ENCODE measurements at places on chromosomes 12 and 14.

- no peak for DNase-seq
Measured at GRCh38 chr12:12020762-12021161, 50.0 kb upstream of the BCL2L14 start.

- DNase-seq: no peak
Measured at GRCh38 chr12:28795311-28795710, 353.8 kb upstream of the FAR2 start.

DNA sequence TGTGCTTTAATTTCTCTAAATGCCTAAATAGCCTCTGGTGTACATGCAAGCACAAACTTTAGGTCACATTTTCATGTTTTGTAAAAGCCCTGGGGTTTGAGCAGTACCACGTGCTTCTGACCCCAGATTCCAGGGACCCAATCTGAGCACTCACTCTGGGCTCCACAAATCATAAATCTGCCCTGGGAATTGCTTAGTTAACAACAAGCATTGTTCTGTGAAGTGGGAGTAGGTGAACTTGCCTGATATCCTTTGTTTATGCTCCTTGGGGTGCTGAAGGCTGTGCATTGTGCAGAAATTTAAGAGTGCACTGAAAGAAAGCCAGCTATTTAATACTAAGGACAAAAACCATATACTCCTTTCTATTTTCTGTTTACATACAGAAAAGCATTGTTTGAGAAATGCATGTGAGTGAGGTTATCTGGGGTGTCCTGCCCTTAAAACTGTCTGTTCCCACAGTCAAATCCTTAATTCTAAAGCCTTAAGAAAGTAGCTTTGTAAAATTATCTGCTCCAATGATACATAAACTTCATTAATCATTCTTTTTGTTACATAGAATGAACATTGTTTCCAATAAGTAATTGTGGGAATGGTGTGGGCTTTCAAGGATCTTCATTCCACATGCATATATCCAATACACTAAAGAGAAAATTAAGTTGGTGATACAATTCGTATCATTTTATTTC, 258.6 kb upstream of the NPAS3 start:
- DNase-seq: no peak

DNA sequence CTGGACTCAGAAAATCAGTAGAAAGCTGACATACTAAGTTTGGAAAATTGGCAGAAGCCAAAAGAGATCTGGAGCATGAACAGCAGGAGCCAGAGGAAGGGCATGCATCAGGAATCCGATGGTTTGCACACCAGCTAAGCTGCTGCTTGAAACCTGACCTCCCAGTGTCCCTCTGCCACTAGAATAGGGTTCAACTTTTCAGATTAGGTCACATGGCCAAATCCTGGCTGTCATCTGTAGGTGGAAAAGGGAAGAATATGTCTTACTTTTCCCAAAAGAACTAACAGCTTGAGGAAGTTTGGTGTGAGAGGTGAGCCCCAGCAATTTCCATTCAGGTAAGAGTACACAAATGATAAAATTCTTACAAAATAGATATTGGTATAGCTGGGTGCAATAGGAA, 732.6 kb downstream of the RERGL start:
- DNase-seq: no peak

DNA sequence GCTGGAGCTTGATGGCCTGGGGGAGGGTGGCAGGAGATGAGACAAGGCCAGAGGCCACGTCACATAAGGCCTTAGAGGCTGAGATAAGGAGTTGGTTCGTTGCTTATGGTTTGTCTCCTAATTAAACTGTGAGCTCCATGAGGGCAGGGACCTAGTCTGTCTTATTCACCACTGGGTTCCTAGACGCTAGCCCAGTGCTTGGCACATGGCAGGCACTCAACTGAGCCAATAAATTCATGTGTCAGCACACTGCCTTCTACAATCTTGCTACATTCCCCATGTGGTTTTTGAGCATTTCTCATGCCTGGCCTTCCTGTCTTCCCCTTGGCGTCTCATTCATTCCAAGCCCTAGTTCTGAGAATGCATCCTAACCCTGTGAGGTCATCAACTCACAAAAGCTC, 92.5 kb upstream of the MED13L start:
- no peak for DNase-seq

DNA sequence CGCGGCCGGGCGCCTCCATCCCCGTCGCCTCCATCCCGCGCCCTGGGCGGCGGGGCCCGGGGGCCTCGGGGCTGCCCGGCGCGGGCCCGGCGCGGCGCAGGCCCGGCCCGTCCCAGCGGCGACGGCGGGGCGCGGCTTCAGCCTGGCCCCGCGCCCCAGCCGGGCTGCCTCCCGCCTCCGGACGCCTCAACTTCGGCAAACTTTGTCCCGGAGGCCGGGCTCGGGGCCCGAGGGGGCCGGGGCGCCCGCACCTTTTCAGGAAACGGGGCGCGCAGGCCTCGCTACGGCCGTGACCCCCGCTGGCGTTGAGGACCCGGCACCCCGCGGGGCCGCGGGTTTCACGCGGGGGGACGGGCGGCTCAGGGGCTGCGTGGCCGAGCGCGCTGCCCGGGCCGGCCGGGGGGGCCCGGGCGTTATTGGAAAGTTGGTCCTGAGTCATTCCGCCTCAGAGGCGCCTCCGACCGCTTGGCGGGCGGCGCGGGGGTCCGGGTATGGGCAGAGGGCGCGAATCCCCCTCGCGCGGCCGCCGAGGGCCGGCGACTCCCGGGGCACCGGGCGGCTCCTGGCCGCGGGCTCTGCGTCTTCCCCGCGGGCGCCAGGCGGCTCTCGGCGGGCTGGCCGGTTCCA, 575 bp downstream of the TRAF3 start:
- DNase-seq: no peak

DNA sequence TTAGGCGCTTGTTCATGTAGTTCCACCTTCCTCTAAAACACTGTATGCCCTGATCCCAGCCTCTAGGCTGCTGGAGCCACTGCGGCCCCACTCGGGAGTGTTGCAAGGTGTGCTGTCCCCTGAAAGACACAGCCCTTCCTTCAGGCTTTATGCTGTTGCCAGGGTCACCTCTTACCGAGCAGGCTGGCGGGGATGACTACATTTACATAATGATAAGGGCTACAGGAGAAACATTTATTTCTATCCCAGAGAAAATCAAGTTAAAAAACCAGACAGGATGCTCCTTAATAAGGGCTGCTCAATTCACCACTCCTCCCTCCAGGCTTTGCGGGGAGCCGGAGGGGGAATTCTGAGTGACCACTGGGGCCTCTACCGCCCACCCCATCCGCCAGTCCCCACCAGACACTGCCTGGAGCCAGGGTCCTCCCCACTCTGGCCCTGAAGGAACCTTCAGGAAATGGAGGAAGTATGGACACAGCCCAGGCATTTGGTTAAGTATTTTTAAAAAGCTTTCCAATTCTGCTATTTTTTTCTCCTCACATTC, 200.6 kb downstream of the TTC7B start:
- DNase-seq: no peak

- no peak for DNase-seq
Measured at GRCh38 chr14:82911930-82912329, 1378.3 kb upstream of the SEL1L start.

DNA sequence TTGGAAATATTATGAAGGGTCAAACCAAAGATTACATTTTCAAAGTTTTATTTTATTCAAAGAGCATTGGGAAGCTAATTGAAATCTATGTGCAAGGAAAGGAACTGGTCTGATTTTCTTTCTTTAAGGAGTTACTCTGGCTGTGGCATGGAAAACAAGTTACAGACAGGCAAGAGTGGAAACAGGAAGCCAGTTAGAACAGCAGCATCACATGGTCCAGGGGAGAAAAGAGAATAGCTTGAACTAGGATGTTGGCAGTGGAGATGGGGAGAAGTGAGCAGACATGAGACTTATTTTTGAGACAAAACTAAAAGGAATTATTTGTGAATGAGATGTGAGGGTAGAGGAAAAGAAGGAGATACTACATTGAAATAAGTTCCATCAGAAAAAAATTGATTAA, 3.4 kb downstream of the OR11G2 start:
- no peak for DNase-seq

GRCh38 chr12:51127050-51127729, 43.8 kb upstream of the CSRNP2 start:
- DNase-seq: no peak
